ENCODE measurements at places on chromosomes 16 and 17.

GRCh38 chr17:67526700-67527099 lies 149.6 kb downstream of the PITPNC1 start:
- no peak overlapping the region for H3K4me3 ChIP-seq
- H3K36me3 ChIP-seq: no peaks in the 10 kb centered on the region
- no peak for DNase-seq
- H3K27me3 ChIP-seq: no peaks in the 10 kb centered on the region
- no peaks in the 10 kb centered on the region for H3K4me1 ChIP-seq
- no peak overlapping the region for H3K27ac ChIP-seq

DNA sequence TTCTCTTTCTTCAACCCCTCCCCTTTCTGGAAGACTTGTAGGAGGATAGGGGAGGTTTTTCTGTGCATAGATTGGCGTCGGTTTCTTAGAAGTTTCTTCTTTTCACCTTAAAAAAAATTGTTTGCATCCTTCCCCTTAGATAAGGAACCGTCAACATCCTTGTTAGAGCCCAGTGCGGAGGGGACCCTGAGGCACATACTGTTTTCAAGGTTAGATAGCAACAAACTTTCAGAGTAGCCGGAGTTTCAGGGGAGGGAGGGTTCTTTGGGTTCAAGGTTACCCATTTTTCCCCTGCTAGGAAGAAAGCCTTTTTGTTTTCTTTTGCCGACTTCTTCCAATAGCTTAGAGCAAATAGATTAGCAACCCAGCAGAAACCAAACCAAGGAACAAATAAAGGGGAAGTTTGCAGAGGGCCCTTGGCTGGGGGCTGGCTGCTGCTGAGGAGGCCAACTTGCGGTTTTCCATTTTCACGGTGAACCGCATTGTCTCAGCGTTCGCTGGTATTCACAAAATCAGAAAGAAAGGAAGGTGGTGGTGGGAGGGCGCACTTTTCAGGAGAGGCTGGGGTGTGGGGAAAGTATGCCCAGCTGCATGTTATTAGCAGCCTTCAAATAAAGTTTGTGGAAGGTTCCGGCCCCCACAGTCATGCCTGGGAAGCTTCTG lies 28.8 kb downstream of the MSI2 start:
- peak; percentile 58 for DNase-seq
- peak overlapping the region; percentile 68 for H3K4me3 ChIP-seq
- H3K27me3 ChIP-seq: no peaks in the 10 kb centered on the region
- H3K4me1 ChIP-seq: peaks cover 76% of the 10 kb centered on the region
- H3K36me3 ChIP-seq: peaks cover 70% of the 10 kb centered on the region
- H3K27ac ChIP-seq: peak overlapping the region; percentile 88

DNA sequence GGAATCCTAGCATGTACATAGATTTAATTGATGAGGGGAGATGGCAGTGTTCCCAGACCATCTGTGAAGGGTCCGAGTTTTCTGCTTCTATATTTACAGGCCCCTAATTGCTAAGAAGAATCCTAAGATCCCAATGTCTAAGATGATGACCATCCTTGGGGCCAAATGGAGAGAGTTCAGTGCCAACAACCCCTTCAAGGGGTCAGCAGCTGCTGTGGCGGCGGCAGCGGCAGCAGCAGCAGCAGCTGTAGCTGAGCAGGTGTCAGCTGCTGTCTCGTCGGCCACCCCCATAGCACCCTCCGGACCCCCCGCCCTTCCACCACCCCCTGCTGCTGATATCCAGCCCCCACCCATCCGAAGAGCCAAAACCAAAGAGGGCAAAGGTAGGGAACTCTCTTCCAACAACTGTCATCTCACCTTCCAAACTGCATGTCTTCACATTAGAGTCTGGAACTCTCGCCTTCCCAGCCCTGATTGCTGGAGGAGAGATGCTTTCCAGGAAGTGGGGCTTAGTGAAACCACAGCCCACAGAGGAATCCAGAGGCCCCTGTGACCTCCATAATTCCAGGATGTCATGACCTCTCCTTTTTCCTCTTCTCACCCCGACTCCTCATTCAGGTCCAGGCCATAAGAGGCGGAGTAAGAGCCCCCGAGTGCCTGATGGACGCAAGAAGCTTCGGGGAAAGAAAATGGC lies 4.7 kb downstream of the CHD3 start:
- no peak overlapping the region for H3K27ac ChIP-seq
- H3K36me3 ChIP-seq: peaks cover 81% of the 10 kb centered on the region
- H3K4me3 ChIP-seq: no peak overlapping the region
- DNase-seq: no peak

DNA sequence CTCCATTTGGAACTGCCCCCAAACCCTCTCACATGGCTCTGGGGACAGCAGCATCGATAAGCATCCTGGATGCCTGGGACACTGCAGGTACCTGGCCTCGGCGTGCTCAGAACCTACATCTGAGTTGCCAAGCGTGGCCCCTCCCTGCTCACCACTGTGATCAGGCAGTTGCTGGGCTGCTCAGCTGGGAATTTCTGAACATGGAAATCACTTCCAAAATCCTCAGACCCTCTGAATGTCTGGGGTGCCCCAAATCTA lies 6.3 kb downstream of the CDH5 start:
- no peak for DNase-seq
- H3K27ac ChIP-seq: no peak overlapping the region
- H3K4me1 ChIP-seq: peaks cover 4% of the 10 kb centered on the region
- no peaks in the 10 kb centered on the region for H3K27me3 ChIP-seq
- H3K36me3 ChIP-seq: no peaks in the 10 kb centered on the region
- H3K4me3 ChIP-seq: no peak overlapping the region

DNA sequence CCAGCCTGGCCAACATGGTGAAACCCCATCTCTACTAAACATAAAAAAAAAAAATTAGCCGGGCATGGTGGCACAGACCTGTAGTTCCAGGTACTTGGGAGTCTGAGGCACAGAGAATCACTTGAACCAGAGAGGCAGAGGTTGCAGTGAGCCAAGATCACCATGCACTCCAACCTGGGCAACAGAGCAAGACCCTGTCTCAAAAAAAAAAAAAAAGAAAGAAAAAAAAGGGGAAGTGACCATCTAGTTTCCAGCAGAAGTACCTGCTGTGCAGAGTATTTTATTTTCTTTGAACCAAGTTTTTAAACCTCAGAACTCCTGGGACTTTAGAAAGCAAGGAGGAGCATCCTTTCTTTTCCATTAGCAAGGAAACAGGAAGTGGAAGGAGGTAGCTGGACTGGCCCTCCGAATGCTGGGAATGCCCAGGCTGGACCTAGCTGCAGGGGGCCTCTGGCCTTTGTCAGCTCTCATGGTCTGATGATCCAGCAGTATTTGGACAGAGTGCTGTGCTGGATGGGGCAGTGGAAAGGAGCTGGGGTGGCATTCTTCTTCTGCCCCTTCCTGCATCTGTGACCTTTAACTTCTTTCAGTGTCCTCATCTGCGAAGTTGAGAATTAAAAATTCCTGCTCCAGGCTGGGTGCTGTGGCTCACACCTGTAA lies 6.6 kb downstream of the GID4 start:
- H3K36me3 ChIP-seq: peaks cover 13% of the 10 kb centered on the region
- DNase-seq: no peak
- H3K27me3 ChIP-seq: no peaks in the 10 kb centered on the region
- H3K4me3 ChIP-seq: no peak overlapping the region

DNA sequence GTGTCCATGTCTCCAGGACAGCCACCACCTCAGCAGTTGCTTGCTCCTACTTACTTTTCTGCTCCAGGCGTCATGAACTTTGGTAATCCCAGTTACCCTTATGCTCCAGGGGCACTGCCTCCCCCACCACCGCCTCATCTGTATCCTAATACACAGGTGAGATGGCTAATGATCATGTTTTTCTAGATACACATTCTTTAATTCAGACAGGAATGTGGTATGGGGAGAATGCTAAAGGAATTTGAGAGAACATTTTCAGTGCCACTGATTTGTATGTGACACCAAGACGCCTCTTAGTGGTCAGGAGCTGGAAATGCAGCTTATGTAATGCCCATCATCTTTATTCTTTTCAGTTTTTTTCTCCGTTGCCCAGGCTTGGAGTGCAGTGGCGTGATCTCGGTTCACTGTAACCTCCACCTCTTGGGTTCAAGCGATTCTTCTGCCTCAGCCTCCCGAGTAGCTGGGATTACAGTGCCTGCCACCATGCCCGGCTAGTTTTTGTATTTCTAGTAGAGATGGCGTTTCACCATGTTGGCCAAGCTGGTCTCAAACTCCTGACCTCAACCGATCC lies 8.9 kb upstream of the RAPGEFL1 start:
- H3K36me3 ChIP-seq: peaks cover 84% of the 10 kb centered on the region
- no peak for DNase-seq
- peaks cover 15% of the 10 kb centered on the region for H3K4me1 ChIP-seq
- no peak overlapping the region for H3K4me3 ChIP-seq
- no peaks in the 10 kb centered on the region for H3K27me3 ChIP-seq
- H3K27ac ChIP-seq: no peak overlapping the region

GRCh38 chr17:9985646-9986045 lies 80.6 kb upstream of the RCVRN start:
- no peak overlapping the region for H3K27ac ChIP-seq
- DNase-seq: no peak
- no peaks in the 10 kb centered on the region for H3K4me1 ChIP-seq

GRCh38 chr17:45749831-45750335 lies 34.2 kb upstream of the CRHR1 start:
- H3K36me3 ChIP-seq: no peaks in the 10 kb centered on the region
- H3K4me3 ChIP-seq: no peak overlapping the region
- no peaks in the 10 kb centered on the region for H3K4me1 ChIP-seq
- DNase-seq: no peak

DNA sequence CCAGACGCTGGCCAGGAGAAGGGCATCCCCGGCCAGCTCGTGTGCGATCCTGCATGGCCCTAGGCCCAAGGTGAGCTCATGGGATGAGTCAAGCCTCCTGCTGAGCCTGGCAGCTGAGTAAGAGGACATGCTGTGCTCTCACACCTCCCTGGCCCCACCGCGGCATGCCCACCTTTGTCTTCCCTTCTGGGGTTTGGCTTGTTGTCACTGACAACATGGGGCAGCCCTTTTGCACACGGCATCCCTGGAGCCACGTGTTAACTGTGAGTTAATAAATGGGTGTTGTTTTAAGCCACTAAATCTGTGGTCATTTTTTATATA lies 8.9 kb upstream of the TNS4 start:
- no peaks in the 10 kb centered on the region for H3K27me3 ChIP-seq
- H3K36me3 ChIP-seq: peaks cover 4% of the 10 kb centered on the region
- no peak overlapping the region for H3K4me3 ChIP-seq

DNA sequence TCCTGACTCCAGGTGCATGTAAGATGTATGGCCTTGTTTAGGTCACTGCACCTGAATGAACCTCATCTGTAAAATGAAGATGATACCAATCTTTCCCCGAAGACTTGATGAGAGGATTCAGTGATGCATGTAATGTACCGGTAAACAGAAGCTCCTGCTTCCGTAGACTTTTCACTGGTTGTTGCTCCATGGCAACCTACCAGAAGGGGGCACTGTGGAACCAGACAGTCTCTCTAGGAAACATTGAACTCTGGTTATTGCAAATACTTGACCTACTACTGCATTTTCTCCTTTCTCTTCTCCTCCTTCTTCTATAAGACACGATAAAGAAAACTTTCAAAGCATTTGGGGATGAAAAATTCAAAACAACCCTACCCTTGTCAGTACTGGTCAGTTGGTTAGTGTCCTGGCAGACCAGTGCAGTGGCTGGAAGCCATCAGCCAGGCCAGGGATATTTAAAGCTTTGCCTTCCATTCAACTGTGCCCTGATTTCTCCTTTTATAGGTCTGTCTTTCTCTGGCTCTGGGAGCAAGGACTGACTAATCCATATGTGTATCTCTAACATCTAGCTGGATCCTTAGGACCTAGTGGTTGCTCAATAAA lies 667.4 kb upstream of the SALL1 start:
- H3K36me3 ChIP-seq: no peaks in the 10 kb centered on the region
- no peaks in the 10 kb centered on the region for H3K27me3 ChIP-seq
- no peak for DNase-seq
- no peak overlapping the region for H3K4me3 ChIP-seq
- H3K4me1 ChIP-seq: no peaks in the 10 kb centered on the region

DNA sequence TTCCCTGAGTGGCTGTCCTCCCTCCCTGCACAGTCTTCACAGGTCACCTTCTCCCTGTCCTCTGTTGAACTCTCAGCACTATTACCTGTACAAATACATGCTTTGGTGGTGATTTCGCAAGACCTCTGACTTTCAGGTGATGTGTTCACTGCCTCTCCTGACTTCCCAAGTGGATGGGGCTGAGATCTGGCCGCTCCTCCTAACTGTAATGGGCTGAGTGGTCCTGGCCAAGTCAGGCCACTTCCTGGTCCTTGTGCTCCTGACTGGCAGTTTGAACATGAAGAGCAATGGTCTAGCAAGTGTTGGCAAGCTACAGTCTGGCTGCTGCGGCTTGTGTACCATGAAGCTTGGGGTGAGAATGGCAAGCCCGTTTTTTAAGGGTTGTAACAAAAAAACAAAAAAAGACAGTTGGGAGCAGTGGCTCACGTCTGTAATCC lies 11.7 kb upstream of the TMED6 start:
- H3K36me3 ChIP-seq: peaks cover 59% of the 10 kb centered on the region
- no peak overlapping the region for H3K27ac ChIP-seq
- peaks cover 8% of the 10 kb centered on the region for H3K4me1 ChIP-seq
- DNase-seq: no peak
- H3K4me3 ChIP-seq: no peak overlapping the region

- H3K27me3 ChIP-seq: no peaks in the 10 kb centered on the region
- no peaks in the 10 kb centered on the region for H3K36me3 ChIP-seq
- no peak overlapping the region for H3K27ac ChIP-seq
- H3K4me1 ChIP-seq: no peaks in the 10 kb centered on the region
- H3K4me3 ChIP-seq: no peak overlapping the region
- no peak for DNase-seq
Measured at GRCh38 chr16:9976601-9977000, 205.6 kb downstream of the GRIN2A start.

DNA sequence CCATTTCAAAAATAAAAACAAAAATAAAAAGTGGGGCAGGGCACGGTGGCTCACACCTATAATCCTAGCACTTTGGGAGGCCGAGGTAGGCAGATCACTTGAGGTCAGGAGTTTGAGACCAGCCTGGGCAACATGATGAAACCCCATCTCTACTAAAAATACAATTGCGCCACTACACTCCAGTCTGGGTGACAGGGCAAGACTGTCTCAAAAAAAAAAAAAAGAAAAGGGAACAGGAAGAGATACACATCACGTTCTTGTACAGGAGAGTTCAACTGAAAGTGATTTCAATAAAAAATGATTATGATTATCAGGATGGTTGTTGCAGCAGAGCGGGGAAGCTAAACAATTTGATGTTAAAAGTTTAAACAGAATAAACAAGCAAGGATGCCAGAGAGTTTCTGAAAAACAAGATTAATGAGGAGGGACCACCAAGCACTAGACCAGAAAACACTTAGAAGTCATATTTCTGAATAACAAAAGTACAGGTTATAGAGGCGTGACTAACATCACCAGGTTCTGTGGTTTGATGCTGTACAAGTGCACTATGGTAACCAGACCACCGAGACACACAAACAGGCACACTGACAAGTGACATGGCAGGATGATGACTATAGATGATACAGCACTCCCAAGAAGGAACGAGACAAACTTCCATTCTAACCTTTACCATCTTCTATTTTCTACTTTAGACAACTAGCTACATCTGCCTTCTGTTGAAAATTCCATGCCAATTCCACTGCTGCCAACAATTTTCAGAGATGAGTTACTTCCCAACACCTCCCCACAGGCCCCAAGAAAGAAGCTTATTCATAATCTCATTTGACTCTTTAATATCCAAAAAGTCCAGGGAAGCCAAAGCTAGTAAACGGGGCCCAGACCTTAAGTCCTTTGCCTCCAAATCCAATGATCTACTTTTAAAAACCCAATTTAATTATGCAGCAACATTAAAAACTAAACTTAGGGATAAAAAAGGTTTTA lies 11.8 kb downstream of the DNAJA2 start:
- no peak overlapping the region for H3K4me3 ChIP-seq
- peaks cover 14% of the 10 kb centered on the region for H3K4me1 ChIP-seq
- peak overlapping the region; percentile 57 for H3K27ac ChIP-seq

- DNase-seq: peak; percentile 11
- no peak overlapping the region for H3K27ac ChIP-seq
- H3K4me1 ChIP-seq: peaks cover 3% of the 10 kb centered on the region
- H3K27me3 ChIP-seq: peaks cover 36% of the 10 kb centered on the region
Measured at GRCh38 chr16:22813223-22813947, 577 bp upstream of the HS3ST2 start.

Data from activated T-helper 2 cell treated with anti-CD3 and anti-CD28 coated beads, Interferon-gamma antibody, Interleukin-2, Interleukin-4, amounts not matched to agents 10 μg/mL and 5 μg/mL and 100 μg/mL, durations not matched to agents 14 hours and 24 hours and 36 hours (primary cell).